ENCODE measurements at places on chromosomes 6 and 20.

DNA sequence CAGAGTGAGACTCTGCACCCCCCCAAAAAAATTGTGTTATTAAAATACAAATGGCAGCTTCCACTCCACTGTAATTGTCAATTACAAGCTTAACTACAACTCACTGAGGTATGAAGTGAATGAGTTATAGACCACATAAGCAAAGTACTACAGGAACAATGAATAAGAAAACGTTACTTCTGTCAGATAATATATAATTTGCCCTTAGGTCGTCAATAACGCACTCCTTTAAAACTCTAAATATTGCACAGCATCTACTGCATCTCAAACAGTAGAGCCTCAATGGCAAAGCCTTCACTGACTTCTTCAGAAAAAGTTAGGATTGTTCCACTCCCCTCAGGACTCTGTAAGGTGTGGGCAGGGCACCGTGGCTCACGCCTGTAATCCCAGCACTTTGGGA, 2.0 kb upstream of the HBS1L start:
- DNase-seq: no peak

DNA sequence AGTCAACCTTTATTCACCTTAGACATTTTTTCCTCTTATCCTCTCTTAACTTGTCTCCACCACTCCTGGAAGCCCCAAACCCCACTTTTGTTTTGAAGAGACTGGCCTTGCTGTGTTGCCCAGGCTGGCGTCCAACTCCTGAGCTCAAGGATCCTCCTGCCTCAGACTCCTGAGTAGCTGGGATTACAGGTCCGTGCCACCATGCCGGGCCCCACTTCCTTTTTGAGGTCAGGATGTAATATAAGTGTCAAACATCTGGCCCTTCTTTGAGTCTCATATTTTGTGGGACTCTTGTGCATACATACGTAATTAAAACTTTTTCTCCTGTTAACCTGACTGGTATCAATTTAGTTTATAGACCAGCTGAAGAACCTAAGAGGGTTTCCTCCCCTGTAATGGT, 1.4 kb upstream of the CDK19 start:
- no peak for DNase-seq

GRCh38 chr20:56463428-56463827, 5.0 kb upstream of the RTF2 start:
- no peak for DNase-seq

DNA sequence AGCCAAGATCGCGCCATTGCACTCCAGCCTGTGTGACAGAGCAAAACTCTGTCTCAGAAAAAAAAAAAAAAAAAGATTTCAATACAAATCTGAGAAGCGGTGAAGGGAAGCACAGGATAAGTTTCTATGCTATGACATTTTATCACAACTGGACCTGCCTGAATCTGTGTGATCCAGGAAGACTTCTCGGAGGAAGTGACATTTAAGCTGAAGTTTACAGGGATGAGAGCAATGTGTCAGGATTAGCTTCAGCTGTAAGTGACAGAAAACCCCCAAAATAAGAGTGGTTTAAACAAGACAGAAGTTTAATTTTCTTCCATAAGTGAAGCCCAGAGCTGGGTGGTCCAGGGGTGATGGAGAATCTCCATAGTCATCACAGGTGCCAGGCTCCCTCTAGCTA, 33.4 kb upstream of the MRPS18A start:
- DNase-seq: no peak

DNA sequence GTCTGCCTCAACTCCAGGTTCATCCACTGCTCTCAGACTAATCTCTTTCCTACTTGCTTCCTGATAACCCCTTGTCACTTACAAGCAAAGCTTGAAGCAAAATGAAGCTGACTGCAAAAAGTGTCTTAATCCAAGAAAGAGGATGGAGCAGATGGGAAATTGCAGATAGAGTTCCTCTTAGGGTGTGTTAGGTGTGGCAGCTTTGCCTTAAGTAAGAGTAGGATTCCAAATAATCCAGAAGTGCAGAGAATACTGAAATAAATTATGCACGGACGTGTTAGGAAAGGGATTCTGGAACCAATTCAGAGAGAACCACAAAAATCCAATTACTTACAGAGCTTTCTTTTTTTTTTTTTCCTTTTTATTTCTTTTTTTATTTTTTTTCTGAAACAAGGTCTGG, 6.1 kb upstream of the RPL7L1 start:
- DNase-seq: no peak

- DNase-seq: no peak
These were observed 117.6 kb downstream of the HIVEP2 start for GRCh38 chr6:142827369-142827768.

DNA sequence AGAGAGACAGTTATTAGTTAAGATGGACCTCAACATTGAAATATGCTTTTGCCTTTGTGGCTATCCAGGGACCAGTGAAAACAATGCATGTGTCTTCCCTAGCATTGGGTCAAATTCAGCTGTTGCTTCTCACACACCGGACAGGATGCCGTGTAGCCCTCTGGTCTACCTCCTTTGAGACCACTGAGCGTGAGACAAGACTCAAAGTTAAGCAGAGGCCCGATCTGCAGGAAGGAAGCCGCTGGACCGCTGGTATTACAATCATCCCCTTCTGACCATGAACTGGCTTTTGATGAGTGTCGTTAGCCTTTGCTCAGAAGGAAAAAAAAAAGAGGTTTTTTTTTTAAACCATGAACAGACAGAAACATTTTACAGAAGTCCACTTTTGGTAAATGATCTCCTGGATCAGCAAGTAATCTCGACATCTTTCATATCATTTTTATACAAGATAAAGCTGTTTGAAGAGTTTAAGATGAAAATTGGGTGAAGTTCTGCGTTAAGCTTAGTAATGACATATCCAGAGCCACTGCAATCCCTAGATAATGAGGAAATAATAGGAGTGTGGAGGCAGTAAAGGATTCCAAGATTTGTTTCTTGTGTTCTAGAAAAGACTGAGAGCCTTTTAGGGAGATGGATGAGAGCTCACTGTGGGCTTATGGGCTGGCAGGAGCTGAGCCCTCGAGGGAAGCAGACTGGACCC, 622.8 kb downstream of the QKI start:
- no peak for DNase-seq

DNA sequence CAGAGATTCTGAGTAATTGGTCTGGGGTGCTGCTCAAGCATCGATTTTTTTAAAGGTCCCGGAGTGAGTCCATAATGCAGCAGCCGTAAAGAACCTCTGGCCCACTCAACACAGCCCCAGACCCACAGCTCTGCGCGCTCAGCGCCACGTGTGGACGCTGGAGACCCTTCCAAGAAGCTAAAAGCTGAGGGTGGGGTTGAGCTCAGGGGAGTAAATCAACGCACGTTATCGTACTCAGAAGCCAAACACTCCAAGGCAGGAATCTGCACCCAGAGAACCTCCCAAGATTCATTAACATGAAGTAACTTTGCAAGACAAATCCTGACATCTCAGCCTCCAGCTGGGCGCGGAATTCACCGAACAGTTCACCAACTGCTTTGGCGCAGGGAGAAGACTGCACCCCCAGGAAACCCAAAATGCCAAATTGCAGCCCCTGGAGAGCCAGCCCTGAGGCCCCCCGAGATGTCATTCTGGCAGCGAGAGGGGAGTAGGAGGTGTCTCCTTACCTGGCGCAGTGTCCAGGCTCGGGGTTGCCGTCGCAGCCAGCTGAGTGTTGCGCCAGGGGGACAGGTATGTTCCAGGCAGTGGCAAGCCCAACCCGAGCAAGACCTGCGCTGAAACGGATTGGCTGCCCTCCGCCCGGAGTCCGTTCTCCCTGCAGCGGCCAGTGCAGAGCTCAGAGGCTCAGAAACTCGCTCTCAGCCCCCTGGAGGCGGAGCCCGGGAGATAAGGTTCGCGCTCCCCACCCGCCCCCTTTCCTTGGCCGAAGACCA, at the start of gene COL21A1:
TSS of gene COL21A1 (minus strand) at position 700 of the 773 bp plus-strand sequence. CDS start 64,962 bp downstream, outside the sequence.
- DNase-seq: no peak

- no peak for DNase-seq
These were observed 48.1 kb upstream of the GCLC start for GRCh38 chr6:53593001-53593488.

Measured in SW 1271 (cell line).